ENCODE measurements at places on chromosomes 5 and 9.

- no peak for DNase-seq
These were observed 321.0 kb upstream of the TRPC7 start for GRCh38 chr5:136686192-136686872.

DNA sequence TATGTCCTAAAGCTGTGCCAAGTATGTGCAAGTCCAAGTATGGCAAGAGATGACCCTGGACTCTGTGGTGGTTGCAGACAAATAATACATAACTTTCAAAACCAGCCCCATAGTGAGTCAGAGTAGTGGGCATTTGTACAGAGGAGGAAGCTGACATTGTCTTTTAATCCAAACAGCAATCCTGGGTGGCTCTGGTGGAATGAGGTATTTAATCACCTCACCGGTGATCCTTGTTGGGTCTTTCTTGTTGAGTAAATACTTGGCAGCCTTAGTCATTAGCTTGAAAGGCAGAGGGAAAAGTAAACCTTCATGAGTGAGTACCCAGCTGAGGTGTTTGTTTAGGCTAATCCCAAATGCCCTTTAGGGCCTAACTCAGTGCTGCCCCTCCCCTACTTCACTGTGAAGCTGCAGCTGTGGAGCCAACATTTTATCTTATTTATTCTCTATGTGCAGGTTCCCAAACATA, 148.7 kb upstream of the SLC12A2 start:
- no peak for DNase-seq

- DNase-seq: peak; percentile 59
These were observed 47.5 kb downstream of the DBH start for GRCh38 chr9:133683586-133684120.

DNA sequence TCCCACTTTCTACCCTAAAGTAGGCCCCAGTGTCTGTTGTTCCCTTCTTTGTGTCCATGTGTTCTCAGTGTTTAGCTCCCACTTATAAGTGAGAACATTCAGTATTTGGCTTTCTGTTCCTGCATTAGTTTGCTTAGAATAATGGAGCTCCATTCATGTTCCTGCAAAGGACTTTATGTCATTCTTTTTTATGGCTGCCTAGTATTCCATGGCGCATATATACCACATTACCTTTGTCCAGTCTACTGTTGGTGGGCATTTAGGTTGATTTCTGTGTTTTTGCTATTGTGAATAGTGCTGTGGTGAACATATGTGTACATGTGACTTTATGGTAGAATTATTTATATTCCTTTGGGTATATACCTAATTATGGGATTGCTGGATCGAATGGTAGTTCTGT, 30.4 kb downstream of the DDX4 start:
- no peak for DNase-seq

DNA sequence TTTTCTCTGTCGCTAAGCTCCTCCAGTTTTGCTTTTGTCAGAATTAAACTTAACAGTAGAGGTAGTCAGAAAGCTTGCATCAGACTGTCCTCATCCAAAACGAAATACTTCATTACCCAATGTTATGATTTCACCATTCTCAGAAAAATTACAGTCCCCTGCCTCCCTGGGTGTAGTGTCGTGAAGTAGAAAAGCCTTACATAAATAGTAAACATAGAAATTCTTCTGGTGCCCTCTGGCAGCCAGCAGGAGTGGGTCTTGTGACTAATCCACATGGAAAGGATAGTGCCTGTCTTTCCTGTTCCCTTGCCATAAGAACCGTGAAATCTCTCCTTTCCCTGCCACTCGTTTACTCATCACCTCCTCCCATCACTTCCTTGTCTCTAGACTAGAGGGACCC, 230.6 kb downstream of the GNA14 start:
- no peak for DNase-seq

- no peak for DNase-seq
These were observed 293.2 kb upstream of the CLINT1 start for GRCh38 chr5:158152136-158152535.

- no peak for DNase-seq
These were observed 40.4 kb upstream of the MTAP start for GRCh38 chr9:21762064-21762463.

DNA sequence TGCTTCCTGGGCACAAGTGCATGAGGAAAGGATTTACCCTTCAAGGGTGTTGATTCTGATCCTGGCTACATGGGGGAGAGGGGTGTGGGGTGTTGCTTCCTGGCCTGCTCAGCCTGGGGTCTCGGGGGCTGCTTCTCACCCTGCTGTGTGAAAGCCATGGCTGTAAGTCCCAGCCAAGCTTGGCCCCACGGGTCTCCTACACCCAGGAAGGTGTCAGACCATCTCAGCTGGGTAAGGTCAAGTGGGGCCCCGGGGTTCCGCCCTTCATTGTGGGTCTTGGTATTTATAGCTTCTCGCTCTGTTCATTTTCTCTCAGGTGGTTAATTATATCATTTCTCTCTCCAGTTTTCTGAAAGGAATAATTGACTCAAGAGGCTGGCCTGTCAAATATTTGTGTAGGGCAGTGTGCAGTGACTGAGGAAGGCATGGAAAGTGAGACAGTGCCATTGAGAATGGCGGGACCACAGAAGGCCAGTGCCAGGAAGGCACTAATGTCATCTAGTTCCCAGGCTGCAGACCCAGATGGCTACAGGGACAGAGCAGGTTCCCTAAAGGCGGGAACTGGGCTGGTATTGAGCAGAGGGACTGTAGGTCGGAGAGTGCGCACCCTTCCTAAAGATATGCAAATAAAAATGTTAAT, 126.0 kb downstream of the FOXD1 start:
- DNase-seq: no peak

GRCh38 chr5:134184155-134185135, 7.7 kb upstream of the SKP1 start:
- peak; percentile 85 for DNase-seq

- DNase-seq: no peak
These were observed 104.8 kb downstream of the GABBR2 start for GRCh38 chr9:98603821-98604383.

DNA sequence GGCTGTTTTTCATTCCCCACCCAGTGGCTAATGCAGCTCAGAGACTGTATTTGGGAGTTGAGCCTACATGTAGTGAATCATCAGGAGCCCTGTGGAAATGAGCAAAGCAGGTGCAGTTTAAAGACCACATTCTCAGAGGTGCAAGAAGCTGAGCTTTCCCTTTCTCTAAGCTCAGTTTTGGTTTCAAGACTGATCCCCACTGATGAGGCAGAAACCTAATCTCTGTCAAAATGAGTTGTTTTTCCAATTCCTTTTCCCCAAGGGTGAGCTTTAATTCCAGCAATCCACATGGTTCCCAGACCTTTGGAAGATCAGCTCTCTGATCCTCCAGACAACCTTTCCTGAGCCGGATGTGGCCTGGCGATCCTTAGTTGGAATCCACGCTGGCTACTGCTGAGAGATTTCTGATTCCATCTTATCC, 420.5 kb downstream of the EBF1 start:
- no peak for DNase-seq

DNA sequence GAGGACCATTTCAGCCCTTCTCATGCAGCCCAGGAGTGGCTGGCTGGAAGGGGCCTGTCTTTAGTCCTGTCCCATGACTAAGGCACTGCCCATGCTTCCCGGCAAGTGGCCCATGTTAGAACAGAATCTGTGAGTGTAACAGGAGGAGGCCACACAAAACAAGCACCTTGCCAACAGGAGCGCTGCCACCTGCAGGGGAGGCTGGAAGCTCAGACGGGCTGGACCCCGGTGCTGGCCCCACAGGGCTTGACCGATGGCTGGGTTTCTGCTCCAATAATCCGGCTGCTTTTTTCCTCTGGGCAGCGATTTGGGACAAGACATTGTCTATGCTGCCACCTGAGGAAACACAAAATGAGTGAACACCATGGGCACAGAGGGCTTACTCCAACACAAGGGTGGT, 28.4 kb downstream of the ANKS6 start:
- no peak for DNase-seq

DNA sequence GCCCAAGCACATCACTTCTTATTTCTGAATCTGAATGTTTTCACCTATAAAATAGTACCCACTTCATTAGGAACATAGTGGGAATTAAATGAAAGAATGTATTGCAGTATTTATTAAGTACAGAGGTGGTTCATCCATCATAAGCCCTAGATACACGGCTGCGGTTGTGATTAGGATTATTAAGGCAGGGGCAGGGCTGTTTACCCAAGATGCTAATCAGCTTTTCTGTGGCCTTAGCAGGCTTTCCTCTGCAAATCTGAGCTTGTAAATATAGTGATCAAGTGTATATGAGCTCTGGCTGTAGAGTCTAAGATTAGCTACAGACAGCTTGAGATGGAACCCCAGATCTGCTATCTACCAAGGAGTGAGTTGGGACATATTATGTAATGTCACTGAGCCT, 124.1 kb upstream of the ADRA1B start:
- no peak for DNase-seq

GRCh38 chr5:137791799-137792198, 37.6 kb upstream of the HNRNPA0 start:
- no peak for DNase-seq

- DNase-seq: no peak
These were observed 36.6 kb upstream of the VCAN start for GRCh38 chr5:83434946-83435345.

DNA sequence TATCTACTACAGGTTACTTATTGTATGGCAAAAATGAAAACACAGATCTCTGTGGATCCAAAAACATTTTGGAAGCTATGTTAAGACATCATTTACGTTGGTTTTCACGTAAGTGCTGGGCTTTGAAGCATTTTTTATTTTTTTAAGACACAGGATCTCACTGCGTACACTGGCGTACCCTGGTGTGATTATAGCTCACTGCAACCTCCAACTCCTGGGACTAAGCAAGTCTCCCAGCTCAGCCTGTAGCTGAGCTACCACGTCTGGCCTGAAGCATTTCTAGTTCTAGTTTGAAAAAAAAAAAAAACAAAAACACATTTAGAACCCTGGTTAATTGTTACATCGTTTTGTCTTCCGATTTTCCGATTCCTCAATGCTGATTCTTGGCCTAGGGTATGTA, 131.3 kb downstream of the AOPEP start:
- no peak for DNase-seq

DNA sequence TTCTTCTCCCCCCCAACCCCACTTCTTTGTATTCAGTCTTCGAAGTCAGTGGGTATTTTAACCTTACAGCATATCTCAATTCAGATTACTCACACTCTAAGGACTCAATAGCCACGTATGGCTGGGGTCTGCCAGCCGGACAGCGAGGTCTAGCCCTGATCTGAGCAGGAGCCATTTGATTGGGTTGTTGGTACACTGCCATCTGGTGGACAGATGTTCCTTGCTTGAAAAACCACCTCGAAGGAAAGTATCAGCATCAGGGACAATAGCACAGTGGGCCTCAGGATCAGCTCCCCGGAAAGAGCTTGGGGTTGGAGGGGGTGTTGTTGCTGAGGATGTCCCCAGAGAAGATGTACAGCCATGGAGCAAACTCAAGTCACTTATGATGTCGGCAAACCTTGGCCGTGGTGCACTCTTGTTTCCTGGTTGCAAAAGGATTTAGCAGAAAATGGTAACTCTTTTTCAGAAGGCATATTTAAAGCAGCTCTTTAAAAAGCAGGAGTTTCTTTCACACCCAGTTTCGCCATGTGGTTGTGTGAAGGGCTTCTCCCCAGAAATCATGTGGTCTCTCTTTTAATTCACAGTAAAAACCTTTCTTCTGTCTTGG, 31.7 kb upstream of the KCNMB1 start:
- peak; percentile 62 for DNase-seq

DNA sequence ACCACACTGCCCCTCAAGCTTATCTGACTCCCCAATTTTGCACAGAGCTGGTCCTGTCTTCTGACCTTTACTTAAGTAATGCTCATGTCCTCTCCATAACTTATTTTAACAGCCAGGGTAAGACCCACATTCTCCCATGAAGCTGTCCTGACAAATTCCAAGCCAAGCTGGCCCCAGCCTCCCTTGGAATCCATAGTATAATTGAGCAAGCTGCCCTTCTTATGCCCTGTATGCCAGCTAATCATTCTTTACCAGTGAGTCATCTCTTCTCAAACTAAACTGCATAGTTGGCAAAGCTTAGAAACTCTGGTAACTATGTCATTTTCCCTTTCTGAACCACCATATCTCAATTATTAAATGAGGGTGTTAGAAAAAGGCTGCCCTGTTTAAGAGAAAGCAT, 92.4 kb downstream of the NFIB start:
- no peak for DNase-seq

All from activated CD4-positive, alpha-beta T cell treated with anti-CD3 and anti-CD28 coated beads, Interleukin-2, amount 50 U/mL, for 48 hours (primary cell).